CD4-positive, alpha-beta T cell treated with Interleukin-1 beta for 1 hour (primary cell): ENCODE measurements at places on chromosomes 12 and 14.

DNA sequence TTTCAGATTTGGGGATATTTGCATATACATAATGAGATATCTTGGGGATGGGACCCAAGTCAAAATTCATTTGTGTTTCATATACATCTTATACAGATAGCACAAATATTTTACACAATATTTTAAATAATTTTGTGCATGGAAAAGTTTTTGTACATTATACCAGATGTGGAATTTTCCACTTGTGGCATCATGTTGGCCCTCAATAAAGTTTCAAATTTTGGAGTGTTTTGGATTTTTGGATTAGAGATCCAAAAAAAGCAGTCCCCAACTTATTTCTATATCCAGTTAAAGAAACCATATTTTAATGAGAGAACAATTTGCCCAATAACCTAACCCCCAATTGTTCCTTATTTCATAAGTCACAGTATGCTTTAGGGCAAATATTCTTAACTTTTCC lies 4.5 kb downstream of the GNPNAT1 start:
- DNase-seq, result no peak

GRCh38 chr12:111405859-111406473 lies at the start of gene SH2B3:
Gene SH2B3, plus strand, starts transcription at chr12:111405923. Its CDS starts 12,223 bp downstream, at chr12:111418146.
- DNase-seq, result no peak

DNA sequence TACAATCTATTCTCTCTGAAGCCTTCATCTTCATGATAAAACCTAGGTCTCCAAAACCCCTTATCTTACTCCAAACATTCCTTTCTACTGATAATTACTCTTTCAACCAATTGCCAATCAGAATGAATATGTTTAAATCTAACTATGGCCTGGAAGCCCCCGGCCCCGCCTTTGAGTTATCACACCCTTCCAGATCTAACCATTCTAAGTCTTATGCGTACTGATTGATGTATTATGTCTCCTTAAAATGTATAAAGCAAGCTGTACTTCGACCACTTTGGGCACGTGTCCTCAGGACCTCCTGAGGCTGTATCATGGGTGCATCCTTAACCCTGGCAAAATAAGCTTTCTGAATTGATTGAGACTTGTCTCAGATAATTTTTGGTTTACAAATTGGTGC lies 14.4 kb downstream of the PABPN1 start:
- DNase-seq, result no peak

- no peak for DNase-seq
These were observed 100.2 kb downstream of the SYNE2 start for GRCh38 chr14:63952933-63953437.

DNA sequence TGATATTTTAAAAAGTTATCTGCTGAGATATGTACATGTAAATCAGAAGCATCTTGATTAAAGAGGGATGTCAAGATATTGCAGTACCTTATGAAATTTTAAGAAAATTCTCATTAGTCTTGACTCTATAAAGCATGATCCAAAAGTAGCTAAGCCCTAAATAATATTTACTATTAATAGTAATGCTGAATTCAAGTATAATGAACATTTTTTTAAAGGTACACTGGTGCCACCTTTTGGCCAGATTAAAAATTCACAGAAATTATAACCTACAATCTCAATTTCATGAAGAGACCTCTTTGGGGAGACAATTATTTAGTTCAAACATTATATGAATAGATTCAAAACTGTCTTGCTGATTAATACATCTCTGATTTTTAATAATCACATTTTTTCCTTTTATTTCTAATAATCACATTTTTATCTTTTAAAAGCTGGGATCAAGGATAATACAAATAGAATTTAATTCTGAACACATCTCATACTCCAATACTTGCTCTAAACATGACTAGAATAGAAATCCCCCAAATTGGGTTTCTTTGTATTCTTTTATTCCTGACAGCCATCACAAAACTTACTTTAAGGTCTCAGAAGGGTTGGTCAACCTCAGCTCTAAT lies 13.4 kb downstream of the AKAP5 start:
- DNase-seq, result peak; percentile 64

GRCh38 chr14:80930836-80931389 lies 10.6 kb downstream of the CEP128 start:
- DNase-seq, result peak; percentile 63

GRCh38 chr12:18363321-18363720 lies 102.0 kb downstream of the PIK3C2G start:
- no peak for DNase-seq

GRCh38 chr14:32203928-32204357 lies 874 bp upstream of the RNU6-8 start:
- DNase-seq, result no peak

- peak; percentile 61 for DNase-seq
These were observed 1498.5 kb upstream of the TMEM132C start for GRCh38 chr12:126768517-126768916.

DNA sequence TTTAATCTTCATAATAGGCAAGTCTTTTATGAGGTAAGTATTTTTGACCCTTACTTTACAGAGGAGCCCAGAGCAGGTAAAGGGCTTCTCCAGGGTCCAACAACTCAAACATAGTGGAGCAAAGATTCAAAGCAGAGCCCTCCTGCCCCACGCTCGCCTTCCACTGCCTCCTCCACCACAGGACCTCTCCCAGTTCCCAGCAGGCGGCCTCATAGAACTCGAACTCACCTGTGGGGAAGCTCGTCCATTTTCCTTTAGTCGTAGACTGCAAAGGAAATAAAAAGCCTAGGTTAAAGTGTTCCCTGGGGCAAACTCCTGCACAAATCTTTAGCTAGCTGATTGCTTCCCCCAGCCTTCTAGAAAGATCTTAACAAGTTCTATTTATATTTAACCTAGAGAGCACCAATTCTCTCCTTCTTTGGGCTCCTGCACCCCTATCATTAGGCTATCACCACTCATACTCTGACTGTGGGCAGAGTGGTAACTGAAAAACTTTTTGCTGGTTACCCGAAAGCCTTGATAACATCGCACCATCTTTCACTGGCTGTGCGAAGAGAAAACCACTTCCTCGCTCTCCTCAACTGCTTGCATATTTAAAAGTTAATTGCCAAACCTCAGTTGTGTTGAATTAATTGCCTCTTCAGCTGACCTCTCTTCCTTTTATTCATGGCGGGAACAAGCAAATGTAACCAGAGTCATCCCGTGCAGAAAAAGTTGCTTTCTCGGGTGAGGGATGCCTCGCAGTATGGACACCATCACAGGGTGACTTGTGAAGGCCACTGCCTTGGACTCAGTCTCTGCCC lies 299.6 kb downstream of the DPF3 start:
- DNase-seq, result peak; percentile 31

DNA sequence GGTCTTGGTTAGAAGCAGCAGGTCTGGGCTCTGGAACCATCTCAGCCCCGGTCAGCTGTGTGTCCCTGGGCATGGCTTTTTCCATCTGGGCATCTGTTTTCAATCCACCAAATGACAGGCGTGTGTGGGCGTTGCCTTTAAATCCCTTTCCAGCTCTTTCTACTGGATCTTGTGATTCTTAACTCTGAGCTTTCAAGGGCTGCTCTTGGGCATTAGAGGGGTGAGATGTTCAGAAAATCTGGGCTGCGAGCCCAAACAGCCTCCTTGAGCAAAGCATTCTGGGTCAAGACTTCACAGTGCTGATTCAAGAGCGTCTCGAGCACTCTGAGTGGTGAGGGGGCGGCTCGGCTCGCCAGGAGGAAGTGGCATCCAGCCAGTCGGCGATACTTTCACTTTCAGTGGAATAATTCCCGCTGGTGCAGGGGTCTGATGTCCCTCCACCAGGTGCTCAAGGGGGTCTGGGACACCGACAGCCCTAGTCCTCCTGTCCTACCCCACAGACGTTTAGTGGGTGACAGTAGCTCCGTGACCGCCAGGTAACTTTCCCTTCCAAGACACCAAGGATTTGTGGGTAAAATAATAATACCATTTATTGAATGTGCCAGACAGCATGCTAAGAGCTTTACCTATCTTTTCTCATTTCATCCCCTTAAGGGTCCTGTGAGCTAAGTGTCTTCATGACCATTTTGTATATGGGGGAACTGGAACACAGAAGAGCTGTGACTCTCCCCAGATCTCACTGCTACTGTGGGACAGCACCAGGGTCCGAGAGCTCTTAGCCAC lies 114.0 kb downstream of the PLXNC1 start:
- peak; percentile 78 for DNase-seq

GRCh38 chr12:110223777-110224378 lies 57.2 kb upstream of the ATP2A2 start:
- no peak for DNase-seq

DNA sequence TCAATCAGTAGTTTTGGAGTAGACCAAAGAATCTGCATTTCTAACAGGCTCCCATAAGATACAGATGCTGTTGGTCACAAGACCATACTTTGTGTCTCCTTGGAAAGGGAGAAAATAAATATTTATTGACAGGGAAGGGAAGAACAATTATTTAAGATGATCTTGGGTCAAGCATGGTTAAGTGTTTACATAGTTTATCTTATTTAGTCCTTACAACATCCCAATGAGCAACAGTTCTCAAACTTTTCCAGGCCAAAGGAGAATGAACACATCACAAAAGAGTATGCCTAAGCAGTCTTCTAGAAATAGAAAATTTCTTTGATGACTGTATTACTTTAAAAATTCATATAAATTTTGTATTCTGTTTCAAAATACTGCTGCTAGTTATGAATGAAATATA lies 8.8 kb downstream of the LPCAT3 start:
- DNase-seq, result no peak

- no peak for DNase-seq
These were observed 91.4 kb downstream of the DRAM1 start for GRCh38 chr12:101968770-101969169.

DNA sequence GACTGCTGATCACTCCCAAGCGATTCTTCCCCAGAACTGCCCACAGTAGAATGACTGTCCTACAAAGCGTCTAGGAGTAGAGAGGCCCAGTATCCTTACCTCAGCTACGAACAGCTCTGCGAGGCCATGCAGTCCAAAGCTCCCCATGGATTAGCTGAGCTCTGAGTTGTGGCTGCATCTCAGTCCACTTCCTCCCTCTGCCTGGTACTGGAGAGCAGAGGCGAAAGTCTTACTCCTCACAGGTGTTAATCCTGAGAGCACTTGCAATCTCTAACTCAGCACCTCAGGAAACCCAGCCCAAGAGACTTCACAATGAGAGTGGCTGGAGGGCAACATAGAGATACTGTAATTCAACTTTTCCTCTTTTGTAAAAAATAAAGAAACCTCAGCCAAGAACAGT lies 493.1 kb downstream of the BCAT1 start:
- DNase-seq, result no peak

DNA sequence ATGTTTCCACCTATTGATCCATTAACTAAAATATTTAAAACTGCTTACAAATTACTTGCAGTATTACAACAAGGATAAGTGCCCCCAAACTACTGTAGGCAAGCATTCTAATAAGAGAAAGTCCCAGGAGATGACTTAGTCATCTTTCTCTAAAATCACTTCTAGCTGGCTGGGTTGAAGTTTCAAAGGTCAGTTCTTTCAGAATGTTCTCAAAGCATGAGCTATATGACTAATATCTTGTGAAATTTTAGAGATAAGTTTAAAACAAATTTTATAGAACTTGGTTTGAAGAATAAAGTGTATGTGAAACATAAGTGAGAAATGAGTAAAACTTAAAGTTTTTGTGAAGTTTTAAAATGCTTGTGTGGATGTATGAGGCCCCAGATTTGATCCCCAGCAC lies 24.3 kb upstream of the OR6J1 start:
- DNase-seq, result no peak
